ENCODE measurements at places on chromosomes 5 and 9.

- no peak for DNase-seq
These were observed 1006.9 kb upstream of the CTNND2 start for GRCh38 chr5:12911156-12911555.

GRCh38 chr5:115389034-115389798 lies 92.8 kb upstream of the CCDC112 start:
- DNase-seq = no peak

DNA sequence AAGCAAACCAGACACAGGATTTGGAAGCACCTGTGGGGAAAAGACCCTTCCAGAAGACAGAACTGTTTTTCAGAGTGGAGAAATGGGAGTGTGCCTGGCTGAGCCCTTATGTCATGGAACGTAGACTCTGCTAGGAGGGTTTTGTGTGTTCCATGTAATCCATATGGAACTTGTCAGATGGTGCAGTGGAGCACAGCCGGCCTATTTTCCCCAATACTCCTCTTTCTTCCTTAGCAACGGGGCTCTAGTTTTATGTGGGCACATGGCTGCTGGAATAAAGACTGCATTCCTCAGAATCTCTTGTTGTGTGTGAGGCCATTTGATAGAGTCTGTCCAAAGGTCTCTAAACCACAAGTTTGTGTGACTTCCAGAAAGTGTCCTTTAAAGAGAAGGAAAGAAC lies 284.0 kb downstream of the DRD1 start:
- DNase-seq = no peak

DNA sequence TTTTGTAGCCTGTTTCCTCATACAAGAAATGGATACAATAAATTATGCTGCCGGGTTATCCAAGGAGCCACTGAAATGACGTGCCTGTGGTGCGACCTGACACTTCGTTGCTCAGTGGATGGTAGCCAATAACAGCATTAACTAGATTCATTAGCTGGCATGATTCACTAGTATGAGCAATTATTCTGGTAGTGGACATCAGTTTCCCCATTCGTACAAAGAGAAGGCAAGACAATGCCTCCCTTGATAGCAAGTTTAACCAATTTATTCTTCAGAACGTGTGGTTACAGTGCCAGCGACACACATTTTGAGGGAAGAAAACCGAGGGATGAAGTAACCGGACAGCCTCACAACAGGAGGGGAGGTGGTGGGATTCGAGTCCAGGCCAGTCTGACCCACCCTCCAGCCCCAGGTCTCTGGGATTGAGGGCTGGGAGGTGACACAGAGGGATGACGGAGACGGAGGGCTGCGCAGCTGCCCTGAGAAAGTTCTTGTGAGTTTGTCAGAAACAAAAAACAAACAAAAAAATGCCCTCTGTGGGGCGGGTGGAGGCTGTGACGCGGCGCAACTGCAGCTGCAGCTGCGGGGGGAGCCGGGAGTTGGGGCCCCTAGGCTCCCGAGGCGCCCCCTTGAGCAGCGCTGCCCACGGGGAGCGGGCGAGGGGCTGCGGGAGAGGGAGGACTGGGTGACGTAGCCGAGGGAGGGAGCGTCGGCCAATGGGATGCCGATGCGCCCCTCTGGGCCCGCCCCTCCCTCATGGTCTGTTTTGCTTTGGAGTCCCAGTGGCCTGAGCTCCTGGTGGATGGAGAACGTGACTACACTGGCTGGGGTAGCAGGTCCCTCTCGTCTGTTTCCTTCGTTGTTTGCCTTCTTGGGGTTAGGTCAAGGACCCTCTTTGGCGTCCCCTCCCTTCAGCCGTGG lies 10.9 kb downstream of the LHX2 start:
- DNase-seq = no peak

GRCh38 chr5:16234598-16234997 lies 55.0 kb upstream of the MARCHF11 start:
- no peak for DNase-seq

DNA sequence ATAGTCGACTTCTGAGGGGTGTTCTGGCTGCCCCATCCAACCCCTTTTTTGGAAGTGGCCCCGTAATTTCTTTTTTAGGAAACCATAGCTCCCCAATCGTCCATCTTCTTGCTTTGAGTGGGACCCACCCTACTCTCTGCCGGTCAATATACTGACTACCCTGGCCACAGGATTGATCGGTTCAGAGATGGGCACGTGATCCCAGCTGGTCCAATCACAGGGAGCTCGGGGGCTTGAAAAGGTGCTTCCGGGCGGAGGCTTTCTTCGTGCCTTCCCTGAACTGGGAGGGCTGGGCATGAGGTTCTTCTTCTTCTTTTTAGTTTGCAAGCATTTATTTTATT lies 78.7 kb upstream of the SH3PXD2B start:
- DNase-seq = no peak

DNA sequence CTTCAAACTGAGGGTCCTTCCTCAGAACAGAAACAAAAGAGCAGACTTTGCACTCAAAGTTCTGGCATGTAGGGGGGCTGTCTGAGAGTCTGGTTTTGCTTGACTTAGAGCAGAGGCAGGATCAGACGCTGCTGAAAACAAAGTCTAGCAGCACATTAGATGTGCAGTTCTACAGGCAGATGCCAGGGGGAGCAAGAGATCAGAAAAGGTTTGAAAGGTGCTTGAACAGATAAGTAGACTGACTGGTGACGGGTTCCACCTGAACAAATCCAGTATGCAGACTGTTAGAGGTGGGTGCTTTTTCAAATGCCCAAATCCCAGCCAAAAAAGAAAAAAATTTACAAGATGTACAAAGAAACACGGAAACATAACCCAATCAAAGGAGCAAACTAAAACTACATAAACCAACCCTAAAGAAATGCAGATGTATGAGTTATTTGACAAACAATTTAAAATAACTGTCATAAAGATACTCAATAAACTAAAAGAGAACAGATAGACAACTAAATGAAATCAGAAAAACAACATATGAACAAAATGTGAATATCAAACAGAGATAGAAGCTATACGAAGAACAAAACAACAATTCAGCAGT lies 194.7 kb upstream of the FREM1 start:
- DNase-seq = peak; percentile 6

DNA sequence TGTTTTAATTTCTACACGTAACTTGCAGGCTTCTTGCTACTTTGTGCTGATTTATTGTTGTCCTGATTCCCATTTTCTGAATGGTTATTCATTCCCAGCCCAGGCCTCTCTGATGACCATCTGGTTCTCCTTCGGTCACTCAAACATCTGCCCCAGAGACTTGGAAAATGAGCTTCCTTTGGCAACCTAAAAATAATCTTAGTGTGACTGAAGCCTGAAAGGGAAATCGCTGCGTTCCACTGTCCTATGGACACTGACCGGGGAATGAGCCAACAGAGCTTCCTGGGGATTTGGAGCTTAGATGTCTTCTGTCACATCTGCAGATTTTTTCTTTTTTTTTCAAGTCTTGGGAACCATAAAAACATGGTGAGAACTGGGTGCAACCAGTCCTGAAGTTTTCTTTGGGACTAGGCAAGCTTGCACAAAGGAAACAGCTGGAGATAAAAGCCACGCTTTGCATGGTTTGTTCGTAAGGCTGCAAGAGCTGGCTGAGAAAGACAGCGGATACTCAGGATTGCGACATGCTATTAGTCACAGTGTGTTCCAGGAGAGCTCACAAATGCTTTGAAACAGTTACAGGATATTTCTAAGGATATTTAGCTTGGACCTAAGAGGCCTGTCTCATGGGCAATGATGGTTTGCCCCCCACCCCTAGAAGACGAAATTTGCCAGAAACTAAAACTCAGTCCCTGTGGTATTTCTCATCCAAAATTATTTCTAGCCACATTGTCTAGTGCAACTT lies 146.2 kb downstream of the GOLPH3 start:
- DNase-seq = no peak

DNA sequence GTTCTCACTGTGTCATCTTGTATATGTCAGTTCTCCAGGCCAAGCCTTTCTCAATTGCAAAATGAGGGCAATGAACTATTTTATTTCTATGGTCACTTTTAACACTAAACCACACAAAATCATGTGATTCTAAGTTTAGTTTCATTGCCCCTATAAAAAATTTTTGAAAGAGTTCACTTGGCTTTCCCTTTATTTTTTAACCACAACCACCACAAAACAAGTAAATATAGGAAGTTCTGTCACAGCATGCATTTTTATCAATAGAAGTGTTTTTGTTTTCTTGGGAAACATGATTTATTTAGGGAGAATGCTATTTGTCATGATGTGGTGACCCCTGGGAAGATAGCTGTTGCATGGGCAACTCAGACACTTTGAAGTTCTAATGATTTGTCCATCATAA lies 169.1 kb downstream of the CSNK1G3 start:
- no peak for DNase-seq

DNA sequence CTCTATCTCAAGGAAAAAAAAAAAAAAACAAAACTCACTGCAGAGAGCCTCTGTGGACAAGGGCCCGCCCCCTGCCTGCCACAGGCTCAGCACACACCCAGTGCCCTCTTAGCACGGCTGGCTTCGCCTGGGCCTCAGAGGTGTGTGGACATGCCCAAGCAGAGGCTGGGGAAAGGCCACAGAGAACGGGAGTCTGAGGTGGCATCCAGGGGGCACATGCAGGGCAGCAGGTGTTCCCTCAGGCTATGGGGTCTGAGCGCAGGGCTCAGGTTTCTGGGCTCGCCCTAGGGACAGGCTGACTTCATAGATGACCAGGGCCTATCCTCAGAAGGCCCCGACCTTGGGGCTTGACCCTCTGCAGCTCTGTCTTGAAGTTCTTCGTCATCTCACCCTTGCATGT lies 138.7 kb downstream of the ZNF354C start:
- no peak for DNase-seq

DNA sequence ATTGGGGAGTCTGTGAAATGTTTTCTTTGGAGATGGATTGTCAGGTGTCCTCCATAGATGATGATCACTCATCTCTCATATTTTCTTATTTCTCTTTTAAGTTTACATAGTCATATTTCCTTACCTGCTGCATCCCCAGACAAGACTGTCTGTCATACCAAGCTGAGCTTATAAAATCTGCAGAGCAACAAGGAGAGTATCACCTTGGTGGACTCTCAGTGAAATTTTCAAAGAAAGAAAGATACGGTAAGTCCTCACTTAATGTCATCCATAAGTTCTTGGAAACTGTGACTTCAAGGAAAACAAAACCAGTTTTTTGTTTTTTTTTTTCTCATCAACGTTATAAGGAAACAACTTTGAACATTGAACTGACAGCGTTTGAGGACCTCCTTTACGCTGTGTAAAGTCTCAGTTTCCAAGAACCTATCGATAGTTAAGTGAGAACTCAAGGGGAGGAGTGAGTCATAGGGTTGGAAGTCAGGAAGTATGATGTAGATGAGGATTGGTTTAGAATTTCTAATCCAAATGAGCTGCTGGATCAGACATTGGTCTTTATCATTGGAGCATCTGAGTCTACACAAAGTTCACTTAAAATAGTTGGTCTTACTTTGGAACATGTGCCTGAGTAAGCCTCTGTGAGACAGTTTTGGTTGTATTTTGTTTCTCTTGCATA lies 45.5 kb downstream of the SPIN1 start:
- no peak for DNase-seq

DNA sequence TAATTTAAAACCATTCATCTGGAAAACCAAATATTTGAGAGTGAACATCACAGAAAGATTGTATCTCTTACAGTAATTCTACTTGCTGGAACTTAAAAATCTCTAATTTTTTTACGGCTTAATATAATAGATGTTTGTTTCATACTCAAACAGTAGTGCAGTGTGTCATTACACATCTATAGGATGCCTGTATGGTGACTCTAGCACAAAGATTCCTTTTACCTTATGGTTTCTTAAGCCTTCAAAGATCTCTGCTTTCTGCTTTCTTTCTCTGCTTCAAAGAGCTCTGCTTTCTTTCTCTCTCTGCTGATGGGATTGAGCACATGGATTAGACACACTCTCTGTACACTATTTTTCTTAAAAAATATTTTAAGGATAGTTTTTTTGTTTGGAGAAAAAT lies 374.0 kb upstream of the CDH9 start:
- DNase-seq = no peak

- no peak for DNase-seq
These were observed 44.0 kb upstream of the ZNF608 start for GRCh38 chr5:124790301-124790894.

DNA sequence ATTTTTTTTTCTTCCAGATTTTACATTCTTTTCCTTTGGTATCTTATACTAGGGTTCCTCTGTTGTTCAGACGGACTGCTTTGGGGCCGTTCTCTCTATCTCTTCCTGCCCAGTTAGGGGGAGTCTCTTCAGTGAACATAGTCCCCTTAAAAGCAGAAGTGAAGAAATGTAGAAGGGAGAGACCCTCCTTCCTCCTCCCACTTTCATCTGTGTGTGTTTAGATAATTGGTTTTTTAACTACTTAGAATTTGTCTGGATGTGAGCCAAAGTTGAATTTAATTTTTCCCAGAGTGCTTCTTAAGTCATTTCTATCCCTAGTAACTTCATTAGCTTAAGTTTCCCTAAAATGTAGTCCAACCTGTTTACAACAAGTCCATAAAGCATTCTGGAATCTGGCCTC lies 167.5 kb downstream of the HACD4 start:
- no peak for DNase-seq

- no peak for DNase-seq
These were observed 590.8 kb upstream of the ADAMTS16 start for GRCh38 chr5:4549351-4549750.

GRCh38 chr5:67015541-67016191 lies 180.9 kb downstream of the CD180 start:
- DNase-seq = no peak

DNA sequence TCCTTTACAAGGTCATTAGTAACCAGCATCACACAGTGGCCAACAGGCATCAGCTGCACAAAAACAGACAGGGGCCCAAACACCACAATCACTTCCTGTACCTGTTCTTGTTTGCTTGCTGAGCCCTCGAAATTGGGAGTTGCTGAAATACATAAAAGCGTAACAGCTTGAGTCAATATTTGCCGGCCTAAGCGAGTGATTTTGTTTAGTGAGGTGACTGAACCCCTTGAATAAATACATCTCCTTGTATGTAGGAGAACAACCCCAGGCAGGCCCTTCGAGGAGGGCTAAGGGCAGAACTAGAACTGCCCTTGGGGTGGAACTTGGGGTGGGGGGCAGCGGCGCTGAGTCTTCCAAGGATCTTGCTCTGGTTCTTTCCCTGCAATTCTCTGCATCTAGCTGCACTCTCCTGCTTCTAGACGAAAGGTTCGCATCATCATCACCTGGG lies 502.5 kb downstream of the RASEF start:
- no peak for DNase-seq

DNA sequence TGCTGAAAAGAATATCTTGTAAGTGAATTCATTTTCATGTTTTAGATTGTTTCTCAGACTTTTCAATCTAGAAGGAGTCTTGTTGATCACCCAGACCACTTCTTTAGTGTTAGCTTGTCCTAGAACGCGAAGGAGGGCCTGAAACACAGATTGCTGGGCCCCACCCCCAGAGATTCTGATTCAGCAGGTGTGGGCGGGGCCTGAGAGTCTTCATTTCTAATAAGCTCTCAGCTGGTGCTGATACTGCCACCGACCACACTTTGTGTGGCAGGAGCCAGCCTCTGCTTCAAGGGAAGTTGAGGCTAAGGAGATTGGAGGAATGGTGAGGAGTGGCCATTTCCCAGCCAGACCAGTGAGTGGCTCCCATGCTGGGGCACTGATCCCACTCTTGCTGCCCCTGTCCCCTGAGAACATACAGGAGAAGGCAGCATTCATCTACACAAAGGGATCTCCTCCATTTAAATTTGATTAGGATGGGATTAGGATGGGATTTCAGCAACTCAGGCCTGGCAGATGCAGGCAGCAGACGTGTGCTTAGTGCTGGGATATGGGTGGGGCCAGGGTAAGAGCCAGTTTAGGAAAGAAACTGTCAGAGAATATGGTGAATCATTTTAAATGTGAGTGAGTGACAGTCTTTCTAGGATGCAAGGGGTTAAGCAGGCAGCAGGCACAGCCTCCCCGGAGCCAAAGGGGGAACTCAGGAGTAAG lies 35.9 kb downstream of the ZNF618 start:
- no peak for DNase-seq
